MCF 10A (cell line): ENCODE measurements at places on chromosomes 16 and 17.

GRCh38 chr17:9343516-9343915, 232.1 kb downstream of the STX8 start:
- no peak for DNase-seq

- no peak for DNase-seq
These were observed 2.3 kb downstream of the RBFOX3 start for GRCh38 chr17:79608624-79608959.

GRCh38 chr16:85134076-85134788, 22.0 kb upstream of the CIBAR2 start:
- DNase-seq, result no peak

GRCh38 chr17:45310380-45311324, 6.2 kb downstream of the MAP3K14 start:
- DNase-seq, result no peak

DNA sequence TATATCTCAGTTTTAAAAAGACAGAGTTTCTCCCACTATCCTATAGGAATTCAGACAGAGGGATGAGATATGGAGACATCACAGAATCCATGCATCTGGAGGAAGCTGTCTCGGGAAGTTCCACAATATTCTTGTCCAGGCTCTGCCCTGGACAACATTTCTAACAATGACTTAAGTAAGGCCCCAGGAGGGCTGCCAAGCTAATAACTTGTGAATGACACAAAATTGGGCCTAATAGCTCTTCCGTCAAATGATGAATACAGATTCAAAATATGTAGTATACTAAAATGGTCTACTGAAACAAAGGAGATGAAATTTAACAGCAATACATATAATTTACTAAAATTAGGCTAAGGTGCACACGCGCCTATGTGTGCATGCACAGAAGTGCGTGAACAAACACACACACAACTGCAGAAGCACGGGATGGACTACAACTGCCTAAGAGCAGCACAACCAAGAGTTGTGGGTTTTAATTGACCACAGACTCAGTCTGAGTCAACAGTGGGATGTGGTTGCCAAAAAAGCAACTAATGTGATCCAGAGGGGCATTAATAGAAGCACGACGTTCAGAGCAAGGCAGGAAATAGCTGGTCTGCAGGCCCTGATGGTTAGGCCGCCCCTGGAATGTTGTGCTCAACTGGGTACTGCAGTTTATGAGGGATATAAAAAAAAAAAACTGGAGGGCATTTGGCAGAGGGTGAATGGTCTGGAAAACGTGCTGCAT, 26.3 kb upstream of the HS3ST2 start:
- DNase-seq, result peak; percentile 33

DNA sequence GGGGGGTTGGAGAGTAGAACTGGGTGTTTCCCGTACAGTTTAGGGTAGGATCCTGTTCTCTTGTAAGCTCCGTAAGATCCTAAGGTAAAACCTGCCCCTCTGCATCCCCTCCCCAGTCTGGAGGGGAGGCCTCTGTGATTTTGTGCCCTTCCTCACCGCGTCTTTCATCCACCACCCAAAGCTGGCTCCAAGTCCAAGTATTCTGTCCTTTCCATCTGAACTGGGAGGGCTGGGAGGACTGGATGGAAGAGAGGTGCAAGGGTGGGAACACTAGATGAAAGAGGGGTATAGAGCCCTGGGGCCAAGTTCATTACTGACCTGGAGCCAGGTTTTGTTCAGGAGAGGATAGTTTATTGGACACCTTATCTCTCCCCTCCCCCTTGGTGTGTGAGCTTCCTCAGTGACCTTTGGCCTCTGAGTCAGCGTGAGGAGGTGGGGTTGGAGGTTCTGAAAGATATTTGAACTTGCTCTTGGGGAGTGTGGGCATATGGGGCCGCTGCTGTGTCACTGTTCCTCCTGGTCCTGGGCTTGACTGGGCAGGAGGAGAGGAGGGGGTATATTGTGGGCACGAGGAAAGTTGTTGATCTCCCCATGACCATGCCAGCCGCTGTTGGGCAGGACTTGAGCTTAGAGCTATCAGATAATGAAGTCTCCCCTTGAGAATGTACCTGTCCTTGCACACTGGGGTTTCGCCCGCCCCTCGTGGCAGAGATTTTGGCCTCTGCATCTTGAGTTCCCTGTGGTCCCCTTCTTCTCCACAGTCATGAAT, 1.6 kb downstream of the LASP1 start:
- peak; percentile 87 for DNase-seq

GRCh38 chr16:11621920-11622651, 35.4 kb upstream of the LITAF start:
- DNase-seq, result no peak

DNA sequence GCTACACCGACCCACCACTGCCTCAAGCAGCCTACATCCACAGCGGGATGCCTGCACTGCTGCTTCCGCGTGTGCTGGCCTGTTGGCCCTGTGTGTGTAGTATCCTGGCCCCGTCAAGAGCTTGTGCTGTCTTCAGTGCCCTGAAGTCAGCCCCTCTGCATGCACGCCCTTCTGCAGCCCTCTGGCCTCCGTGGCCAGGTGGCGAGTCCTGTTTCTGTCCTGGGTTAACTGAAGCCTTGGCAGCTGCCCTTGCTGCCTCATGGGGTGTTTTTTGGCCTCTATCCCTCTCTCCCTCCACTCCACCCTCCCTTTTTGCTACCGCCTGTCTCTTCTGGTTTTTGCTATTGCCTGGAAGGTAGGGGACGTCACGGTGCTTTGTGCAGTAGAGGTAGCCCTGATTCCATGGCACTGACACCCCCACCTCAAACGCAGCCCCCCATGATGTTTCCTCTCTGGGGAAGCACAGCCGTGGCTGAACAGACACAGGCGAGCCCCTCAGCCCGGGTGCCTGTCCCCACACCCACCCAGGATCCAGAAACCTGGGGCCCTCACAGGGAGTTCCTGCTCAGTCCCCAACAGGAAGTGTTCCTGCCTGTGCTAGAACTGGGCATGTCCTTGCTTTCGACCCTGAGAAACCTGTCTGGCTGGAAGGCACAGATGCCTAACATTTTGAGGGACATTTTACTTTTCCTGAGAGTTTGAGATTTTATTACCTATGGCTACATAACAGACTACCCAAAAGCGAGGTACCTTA, 18.8 kb upstream of the AMZ2 start:
- no peak for DNase-seq

GRCh38 chr16:54402270-54402669, 115.7 kb upstream of the IRX3 start:
- no peak for DNase-seq

- DNase-seq, result no peak
These were observed 313.6 kb upstream of the MYOCD start for GRCh38 chr17:12352127-12352526.

- no peak for DNase-seq
These were observed 23.0 kb downstream of the VPS35L start for GRCh38 chr16:19578378-19578971.
